Activated CD8-positive, alpha-beta T cell treated with anti-CD3 and anti-CD28 coated beads for 36 hours (primary cell): ENCODE measurements at places on chromosomes 6 and 20. TPM values are rescaled to one million over a fixed set of nuclear protein-coding genes. Genes with fewer than 3 reads are reported as not detected.
A peak's percentile ranks its signal among the peaks of the same experiment; 100 is the strongest.

Gene CDS2
- total RNA-seq = 30.2 TPM

Gene GFOD1
- 12.9 TPM for total RNA-seq

Gene PRSS16
- 1.9 TPM for total RNA-seq

Gene MYCT1
- total RNA-seq = not detected

Gene BEND6
- not detected for total RNA-seq

Gene SLC32A1
- total RNA-seq = not detected

Gene SOBP
- total RNA-seq = 1.1 TPM

GRCh38 chr6:82248273-82248735 is 760 bp upstream of the IBTK start:
- H3K4me3 ChIP-seq = peak overlapping the region; percentile 97
- H3K27me3 ChIP-seq = no peaks in the 10 kb centered on the region
- H3K27ac ChIP-seq = peak overlapping the region; percentile 92
- peaks cover 11% of the 10 kb centered on the region for H3K36me3 ChIP-seq
- peak; percentile 17 for DNase-seq

DNA sequence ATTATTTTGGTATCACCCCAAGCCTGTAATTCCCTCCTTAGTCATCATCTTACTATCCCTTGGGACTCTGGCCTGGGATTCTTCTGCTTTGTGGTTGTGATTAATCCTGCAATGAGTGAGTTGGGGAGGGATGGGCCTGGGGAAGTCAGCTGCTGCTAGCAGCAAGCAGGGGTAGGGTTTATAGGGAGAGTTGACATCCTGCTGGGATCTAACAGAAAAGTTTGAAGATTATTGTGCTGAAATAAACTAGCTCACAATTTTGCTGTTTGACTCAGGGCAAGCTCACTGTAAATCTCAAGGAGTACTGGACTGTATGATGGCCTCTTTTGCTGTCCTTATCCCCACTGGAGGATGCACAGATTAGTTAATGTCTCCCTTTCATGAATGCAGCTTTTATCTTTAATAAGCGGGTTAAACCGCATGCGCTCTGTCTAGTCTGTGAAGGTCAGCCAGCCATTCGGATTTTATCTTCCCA is 83.4 kb downstream of the JARID2 start:
- DNase-seq = no peak
- peaks cover 86% of the 10 kb centered on the region for H3K4me1 ChIP-seq
- H3K27me3 ChIP-seq = no peaks in the 10 kb centered on the region
- H3K27ac ChIP-seq = peak overlapping the region; percentile 86
- no peak overlapping the region for H3K4me3 ChIP-seq

DNA sequence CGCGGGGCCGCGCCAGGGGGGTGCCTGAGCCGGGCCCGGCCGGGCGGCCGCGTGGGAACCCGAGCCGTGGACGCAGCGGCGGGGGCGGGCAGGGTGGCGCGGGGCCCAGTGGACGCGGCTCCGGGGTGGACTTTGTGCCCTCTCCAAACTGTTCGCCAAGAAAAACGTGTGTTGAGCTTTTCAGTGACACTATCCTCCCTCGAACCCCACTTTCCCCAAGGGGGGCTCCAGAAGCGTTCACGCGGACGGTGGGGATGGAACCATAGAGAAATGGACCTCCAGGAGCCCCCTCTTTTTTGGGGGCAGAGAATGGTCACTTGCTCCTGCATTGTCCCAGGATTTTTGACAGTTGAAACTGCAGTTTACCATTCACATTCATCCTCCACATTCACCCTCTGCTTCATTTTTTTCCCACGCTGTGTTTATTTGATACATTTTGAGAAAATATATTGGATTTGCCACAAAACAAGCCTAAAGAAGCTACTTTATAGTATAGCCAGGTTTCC is 2.9 kb upstream of the HIVEP1 start:
- peaks cover 21% of the 10 kb centered on the region for H3K4me1 ChIP-seq
- peaks cover 19% of the 10 kb centered on the region for H3K36me3 ChIP-seq
- H3K27me3 ChIP-seq = no peaks in the 10 kb centered on the region
- no peak for DNase-seq
- peak overlapping the region; percentile 96 for H3K27ac ChIP-seq
- peak overlapping the region; percentile 98 for H3K4me3 ChIP-seq

GRCh38 chr6:169156793-169157147 is 96.9 kb downstream of the THBS2 start:
- H3K4me1 ChIP-seq = no peaks in the 10 kb centered on the region
- no peak overlapping the region for H3K27ac ChIP-seq
- no peaks in the 10 kb centered on the region for H3K36me3 ChIP-seq
- no peak for DNase-seq

GRCh38 chr6:21596145-21596948 is 2.8 kb downstream of the SOX4 start:
- H3K4me3 ChIP-seq = peak overlapping the region; percentile 79
- DNase-seq = peak; percentile 57
- H3K27ac ChIP-seq = peak overlapping the region; percentile 50
- peaks cover 30% of the 10 kb centered on the region for H3K4me1 ChIP-seq

- no peak overlapping the region for H3K27ac ChIP-seq
- no peaks in the 10 kb centered on the region for H3K4me1 ChIP-seq
- H3K27me3 ChIP-seq = no peaks in the 10 kb centered on the region
- no peak overlapping the region for H3K4me3 ChIP-seq
- DNase-seq = no peak
Observed at GRCh38 chr6:31752739-31753319, 9.6 kb upstream of the SAPCD1 start.

- peaks cover 5% of the 10 kb centered on the region for H3K27me3 ChIP-seq
- no peak for DNase-seq
- H3K36me3 ChIP-seq = no peaks in the 10 kb centered on the region
- H3K27ac ChIP-seq = no peak overlapping the region
- H3K4me3 ChIP-seq = no peak overlapping the region
- H3K4me1 ChIP-seq = no peaks in the 10 kb centered on the region
Observed at GRCh38 chr6:132314432-132314831, 86.8 kb downstream of the MOXD1 start.

DNA sequence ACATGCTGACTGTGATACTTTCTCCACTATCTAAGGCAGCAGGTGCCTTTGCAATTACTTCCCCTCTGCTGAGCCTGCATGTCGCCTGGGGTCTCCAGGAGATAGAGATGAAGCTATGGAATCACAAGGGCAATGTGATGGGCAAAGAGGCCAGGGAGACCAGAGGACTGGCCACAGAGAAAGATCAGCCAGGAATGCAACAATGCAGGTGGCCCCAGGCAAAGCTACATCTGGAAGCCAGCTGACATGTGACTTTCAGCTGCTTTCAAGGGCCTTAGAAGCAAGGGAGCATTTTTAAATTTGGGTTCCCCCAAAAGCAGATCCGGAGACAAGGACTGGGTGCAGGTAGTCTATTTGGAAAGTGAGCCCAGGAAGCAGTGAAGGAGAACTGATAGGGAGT is 107.9 kb upstream of the SRSF6 start:
- no peaks in the 10 kb centered on the region for H3K4me1 ChIP-seq
- peaks cover 5% of the 10 kb centered on the region for H3K27me3 ChIP-seq
- DNase-seq = no peak
- H3K4me3 ChIP-seq = no peak overlapping the region
- H3K27ac ChIP-seq = no peak overlapping the region
- H3K36me3 ChIP-seq = no peaks in the 10 kb centered on the region

DNA sequence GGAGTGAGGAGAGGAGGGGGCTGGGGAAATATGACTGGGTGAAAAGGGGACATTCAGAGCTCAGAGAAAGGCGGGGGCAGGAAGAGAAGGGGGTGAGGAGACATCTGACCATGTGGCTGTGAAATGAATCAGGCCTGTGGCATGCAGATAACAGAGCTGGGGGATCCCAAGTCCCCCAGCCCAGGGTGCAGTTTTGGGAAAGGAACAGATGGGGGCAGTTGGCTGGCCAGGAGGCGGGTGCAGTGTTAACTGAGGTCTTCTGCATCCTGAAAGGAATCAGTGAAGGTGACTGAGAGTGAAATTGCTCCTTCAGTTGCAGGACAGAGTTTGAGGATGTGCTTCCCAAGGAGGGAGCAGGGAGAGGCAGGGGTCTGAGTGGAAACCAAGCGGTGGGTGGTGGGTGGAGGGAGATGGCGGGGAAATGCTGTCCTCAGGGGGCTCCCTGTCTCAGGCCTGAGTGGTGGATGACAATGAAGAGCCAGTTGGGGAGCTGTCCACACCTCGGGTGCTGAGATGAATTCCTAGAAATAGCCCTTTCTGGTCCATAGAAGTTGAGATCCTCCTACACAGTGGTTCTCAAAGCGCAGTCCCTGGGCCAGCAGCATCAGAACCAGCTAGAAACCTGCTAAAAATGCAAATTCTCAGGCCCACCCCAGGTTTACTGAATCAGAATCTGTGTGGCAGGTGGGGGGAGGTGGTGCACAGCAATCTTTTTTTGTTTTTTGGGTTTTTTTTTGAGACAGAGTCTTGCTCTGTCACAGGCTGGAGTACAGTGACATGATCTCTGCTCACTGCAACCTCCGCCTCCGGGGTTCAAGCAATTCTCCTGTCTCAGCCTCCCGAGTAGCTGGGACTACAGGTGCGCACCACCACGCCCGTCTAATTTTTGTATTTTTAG is 26.0 kb upstream of the CCDC167 start:
- H3K27me3 ChIP-seq = no peaks in the 10 kb centered on the region
- no peak overlapping the region for H3K4me3 ChIP-seq
- no peak overlapping the region for H3K27ac ChIP-seq
- H3K4me1 ChIP-seq = peaks cover 51% of the 10 kb centered on the region

- H3K27ac ChIP-seq = peak overlapping the region; percentile 20
Observed at GRCh38 chr6:37027036-37027720, 21.7 kb downstream of the FGD2 start.
